A549 treated with CORT108297 at 1 μM for 4 hours (cell line): ENCODE measurements at places on chromosomes 7 and 10. TPM values are rescaled to one million over a fixed set of nuclear protein-coding genes. Genes with fewer than 3 reads are reported as not detected.

The KEL gene
- total RNA-seq = not detected in 5 replicates

The AGAP9 gene
- 9.1 to 11.7 TPM (median 10.3 TPM) in 5 replicates for total RNA-seq

The HELLS gene
- total RNA-seq = 29.0 to 38.7 TPM (median 31.1 TPM) in 5 replicates

The PAX4 gene
- total RNA-seq = not detected in 5 replicates

The ALDH18A1 gene
- total RNA-seq = 46.7 to 54.6 TPM (median 49.3 TPM) in 5 replicates

The RNF148 gene
- total RNA-seq = not detected in 5 replicates

The CYP3A5 gene
- total RNA-seq = 1.3 to 2.5 TPM (median 1.9 TPM) in 5 replicates

The TRIL gene
- total RNA-seq = not detected in 5 replicates

The RNF32 gene
- total RNA-seq = 0.93 to 2.0 TPM (median 1.6 TPM) in 5 replicates

The ZNF425 gene
- 0.97 to 1.5 TPM (median 0.98 TPM) in 5 replicates for total RNA-seq

The RAB19 gene
- not detected in 5 replicates for total RNA-seq

The CYP26C1 gene
- total RNA-seq = 0.02 TPM in 1 of 5 replicates, not detected in the others

The CLCN1 gene
- 0.02 to 0.08 TPM (median 0.07 TPM) in 4 of 5 replicates, not detected in the other for total RNA-seq

The LGI1 gene
- not detected in 5 replicates for total RNA-seq

The MNX1 gene
- 3.9 to 6.5 TPM (median 5.0 TPM) in 5 replicates for total RNA-seq

The IGFBP3 gene
- total RNA-seq = 160 to 234 TPM (median 206 TPM) in 5 replicates

The WIPF3 gene
- total RNA-seq = 0.45 to 0.55 TPM (median 0.52 TPM) in 5 replicates

The VSTM2A gene
- total RNA-seq = 0.13 TPM in 1 of 5 replicates, not detected in the others

The HOXA2 gene
- 0.84 to 1.2 TPM (median 0.90 TPM) in 5 replicates for total RNA-seq

The KIAA1217 gene
- total RNA-seq = 2.0 to 2.7 TPM (median 2.4 TPM) in 5 replicates

The CFAP69 gene
- 1.4 to 3.8 TPM (median 2.5 TPM) in 5 replicates for total RNA-seq

The STEAP1 gene
- total RNA-seq = 13.9 to 16.0 TPM (median 14.2 TPM) in 5 replicates

The RBM28 gene
- 54.3 to 69.4 TPM (median 56.4 TPM) in 5 replicates for total RNA-seq

The CYP2C18 gene
- total RNA-seq = 0.07 to 0.12 TPM (median 0.11 TPM) in 4 of 5 replicates, not detected in the other

The TAX1BP1 gene
- total RNA-seq = 63.2 to 103 TPM (median 73.4 TPM) in 5 replicates

The LIPN gene
- not detected in 5 replicates for total RNA-seq

The COL26A1 gene
- 0.32 to 0.58 TPM (median 0.49 TPM) in 5 replicates for total RNA-seq

The RARRES2 gene
- not detected in 5 replicates for total RNA-seq

The CABCOCO1 gene
- 0.11 to 0.86 TPM (median 0.30 TPM) in 5 replicates for total RNA-seq

The XPNPEP1 gene
- total RNA-seq = 29.7 to 36.1 TPM (median 34.5 TPM) in 5 replicates

The LLCFC1 gene
- total RNA-seq = not detected in 5 replicates

The WNT8B gene
- total RNA-seq = 0.03 to 0.07 TPM (median 0.04 TPM) in 3 of 5 replicates, not detected in the others

The TAS2R41 gene
- total RNA-seq = not detected in 5 replicates

The PLEKHS1 gene
- 0.03 to 0.09 TPM (median 0.07 TPM) in 4 of 5 replicates, not detected in the other for total RNA-seq

The TMEM26 gene
- 0.01 to 0.18 TPM (median 0.07 TPM) in 5 replicates for total RNA-seq

The FAM20C gene
- 29.0 to 46.3 TPM (median 41.5 TPM) in 5 replicates for total RNA-seq

The AFAP1L2 gene
- 21.0 to 29.6 TPM (median 27.0 TPM) in 5 replicates for total RNA-seq
